ENCODE measurements at places on chromosomes 7 and 10.
A peak's percentile ranks its signal among the peaks of the same experiment; 100 is the strongest.

DNA sequence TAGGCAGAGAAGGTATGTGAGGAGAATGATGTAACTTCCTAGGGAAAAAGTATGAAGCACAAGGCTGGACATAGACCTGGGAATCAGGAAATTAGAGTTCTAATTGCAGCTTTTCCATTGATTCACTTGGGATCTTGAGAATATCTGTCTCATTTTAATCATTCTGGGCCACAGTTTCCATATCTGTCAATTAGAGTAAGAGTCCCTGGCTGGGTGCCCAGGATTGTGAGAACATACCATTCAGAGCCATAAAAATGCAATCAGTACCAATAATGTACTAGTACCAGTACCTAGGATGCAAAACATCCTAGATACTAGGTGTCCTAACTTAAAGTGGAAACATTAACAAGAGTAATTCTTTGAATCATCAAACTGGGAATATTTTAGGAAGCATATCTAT lies 29.6 kb downstream of the CAV1 start:
- DNase-seq: no peak

DNA sequence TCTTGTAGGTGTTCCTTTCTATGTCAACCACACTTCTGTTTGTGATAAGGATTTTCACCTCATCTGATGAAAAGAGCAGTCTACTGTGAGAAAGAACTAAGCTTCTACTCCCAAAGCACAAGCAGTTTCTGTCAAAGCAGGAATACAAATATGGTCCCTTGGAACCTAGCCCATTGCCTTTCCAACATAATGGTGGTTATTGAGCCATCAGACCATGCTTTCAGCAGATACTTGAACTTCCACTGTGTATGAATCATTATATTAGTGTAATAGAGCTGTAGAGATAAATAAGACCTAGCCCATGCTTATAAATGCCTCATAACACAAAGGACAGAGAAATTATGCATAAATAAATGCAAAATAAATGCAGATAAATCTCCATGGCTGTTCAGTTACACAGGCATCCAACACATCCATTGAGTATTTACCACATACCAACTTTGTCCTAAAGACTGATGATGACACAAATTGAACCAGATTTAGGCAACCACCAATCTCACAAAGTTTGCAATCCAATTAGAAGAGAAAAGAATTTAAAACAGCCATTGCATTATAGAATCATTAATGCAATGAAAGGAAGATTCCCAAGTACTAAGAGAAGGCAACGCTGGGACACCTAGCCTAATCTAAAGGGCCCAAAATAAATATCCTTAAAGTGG lies 729.4 kb upstream of the C7orf33 start:
- no peak for DNase-seq

- DNase-seq: no peak
These were observed 812 bp downstream of the PROSER2 start for GRCh38 chr10:11823989-11824346.

DNA sequence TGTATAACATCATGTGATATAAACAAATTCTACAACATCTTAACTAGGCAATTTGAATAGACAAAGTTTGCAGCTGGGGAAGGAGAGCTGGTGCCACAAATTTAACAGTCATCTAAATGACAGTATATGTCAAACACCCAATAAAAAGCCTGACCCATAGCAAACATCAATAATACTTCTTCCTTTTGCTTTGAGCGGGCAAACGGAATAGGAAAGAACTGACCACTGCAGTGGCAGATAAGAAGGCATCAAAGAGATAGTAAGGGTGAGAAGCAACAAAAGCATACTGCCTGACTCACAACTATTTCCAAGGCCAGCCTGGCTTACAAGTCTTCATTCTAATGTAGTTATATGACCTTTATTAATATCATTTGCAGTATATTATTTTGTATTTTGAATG lies 99.9 kb downstream of the LRRN3 start:
- DNase-seq: no peak

DNA sequence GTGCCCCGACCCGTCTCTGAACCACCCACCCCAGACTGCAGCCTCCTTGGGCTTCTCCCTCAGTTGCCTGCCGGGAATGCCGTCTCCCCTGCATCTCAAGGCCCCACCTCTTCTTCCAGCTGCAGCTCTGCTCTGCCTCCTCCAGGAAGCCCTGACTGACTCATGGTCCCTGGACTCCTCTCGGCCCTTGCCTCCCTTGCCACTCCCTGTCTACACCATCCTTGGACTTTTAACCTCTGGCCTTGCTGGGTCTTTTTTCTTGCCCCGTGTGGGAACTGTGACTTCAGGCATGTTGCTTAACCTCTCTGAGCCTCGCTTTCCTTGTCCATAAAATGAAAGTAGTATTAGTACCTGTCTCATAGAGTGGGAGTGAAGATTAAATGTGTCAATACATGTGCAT lies 56.3 kb downstream of the C10orf105 start:
- no peak for DNase-seq

- no peak for DNase-seq
These were observed 818.8 kb downstream of the GATA3 start for GRCh38 chr10:8873310-8873709.

DNA sequence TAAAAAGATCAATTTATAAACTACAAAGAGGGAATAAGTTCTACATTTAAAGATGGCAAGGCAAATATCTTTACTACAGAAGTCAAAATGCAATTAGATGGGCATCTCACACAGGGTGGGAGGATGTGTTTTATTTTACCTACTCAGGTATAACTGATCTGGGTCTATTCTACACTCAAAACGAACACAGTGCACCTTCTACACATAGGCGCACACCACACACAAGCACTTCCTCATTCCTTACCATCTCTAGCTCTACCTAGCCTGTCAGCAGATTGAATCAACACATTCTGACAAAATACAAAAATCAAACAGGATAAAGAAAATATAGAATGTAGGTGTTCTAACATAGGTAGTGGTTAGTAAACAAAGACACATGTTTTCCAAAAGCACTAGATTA lies 64.8 kb downstream of the SGCE start:
- no peak for DNase-seq

DNA sequence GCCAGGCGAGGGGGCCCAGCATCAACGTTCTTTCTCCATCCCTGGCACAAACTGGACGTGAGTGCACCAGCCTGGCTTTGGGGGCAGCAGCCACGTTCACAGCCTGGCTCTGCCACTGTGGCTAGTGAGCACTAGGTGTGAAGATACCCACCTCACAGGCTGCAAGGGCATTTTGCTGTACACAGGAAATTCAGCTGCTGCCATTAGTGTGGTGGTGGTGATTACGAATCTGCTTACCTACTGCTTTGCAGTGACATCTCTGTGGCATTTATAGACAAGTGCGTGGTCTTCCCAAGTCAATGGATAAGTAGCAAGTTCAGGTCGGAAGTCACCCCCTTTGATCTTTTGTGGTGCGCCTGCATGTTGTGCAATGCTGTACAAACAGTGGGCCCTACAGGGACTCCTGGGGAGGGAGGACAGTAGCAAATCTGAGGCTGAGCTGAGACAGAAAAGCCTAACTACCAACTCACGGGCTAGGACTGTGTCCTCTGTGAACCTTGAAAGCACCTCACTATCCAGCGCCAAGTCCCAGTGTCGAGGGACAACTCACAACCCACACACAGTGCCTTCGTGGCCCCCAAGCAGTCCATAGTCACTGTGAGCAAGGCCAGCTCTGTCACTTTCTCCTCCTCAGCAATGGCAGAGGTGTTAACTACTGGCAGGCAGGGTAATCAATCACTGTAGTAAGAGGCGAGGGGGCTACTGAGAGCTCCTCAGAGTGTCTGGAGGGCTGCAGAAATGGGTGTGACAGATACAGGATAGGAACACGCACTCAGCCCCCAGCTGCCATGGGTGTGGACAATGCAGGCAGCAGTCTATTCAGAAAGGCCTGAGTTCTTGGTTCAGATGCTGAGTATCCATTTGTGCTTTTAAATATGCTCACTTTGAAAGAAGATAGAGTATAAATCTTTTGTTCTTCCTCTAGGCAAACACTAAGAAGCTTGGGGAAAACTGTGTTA lies 17.0 kb upstream of the MMP21 start:
- no peak for DNase-seq

DNA sequence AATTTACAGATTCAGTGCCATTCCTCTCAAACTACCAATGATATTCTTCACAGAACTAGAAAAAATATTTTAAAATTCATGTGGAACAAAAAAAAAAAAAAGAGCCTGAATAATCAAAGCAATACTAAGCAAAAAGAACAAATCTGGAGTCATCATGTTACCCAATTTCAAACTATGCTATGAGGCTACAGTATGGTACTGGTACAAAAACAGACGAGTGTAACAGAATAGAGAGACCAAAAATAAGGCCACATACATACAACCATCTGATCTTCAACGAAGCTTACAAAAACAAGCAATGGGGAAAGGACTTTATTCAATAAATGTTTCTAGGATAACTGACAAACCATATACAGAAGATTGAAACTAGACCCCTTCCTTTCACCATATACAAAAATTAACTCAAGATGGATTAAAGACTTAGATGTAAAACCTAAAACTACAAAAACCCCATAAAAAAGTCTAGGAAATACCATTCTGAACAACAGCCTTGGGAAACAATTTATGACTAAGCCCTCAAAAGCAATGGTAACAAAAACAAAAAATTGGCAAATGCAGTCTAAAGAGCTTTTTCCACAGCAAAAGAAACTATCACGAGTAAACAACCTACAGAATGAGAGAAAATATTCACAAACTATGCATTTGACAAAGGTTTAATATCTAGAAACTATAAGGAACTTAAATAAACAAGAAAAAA lies 207.7 kb downstream of the PTN start:
- DNase-seq: no peak

- no peak for DNase-seq
These were observed 44.2 kb upstream of the PPP2R2D start for GRCh38 chr10:131856441-131857094.

- DNase-seq: peak; percentile 45
These were observed at the start of gene EVX1 for GRCh38 chr7:27242555-27243339. TSS of gene EVX1 (plus strand) at chr7:27242802. CDS start at chr7:27243031, 229 bp downstream.

GRCh38 chr10:121891103-121891502 lies 36.7 kb downstream of the ATE1 start:
- no peak for DNase-seq

- DNase-seq: no peak
These were observed 121.1 kb downstream of the VWC2 start for GRCh38 chr7:49894543-49894942.

DNA sequence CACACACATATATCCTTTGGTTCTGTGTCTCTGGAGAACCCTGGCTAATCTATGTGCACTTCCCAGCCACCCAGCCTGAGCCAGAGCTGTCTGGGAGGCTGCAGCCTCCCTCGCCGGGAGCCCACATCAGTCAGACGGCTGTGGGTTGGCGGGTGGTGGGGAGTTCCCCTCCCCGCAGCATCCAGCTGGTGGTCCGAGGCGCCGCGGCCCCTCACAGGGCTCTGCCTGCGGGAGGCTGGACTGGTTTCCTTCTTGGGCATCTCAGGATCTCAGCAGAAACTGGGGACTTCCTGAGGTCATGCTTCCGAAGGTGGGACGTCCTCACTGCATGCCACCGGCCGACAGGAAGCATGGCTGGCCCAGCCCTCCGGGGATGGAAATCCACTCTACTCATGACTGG lies 22.0 kb upstream of the PSMG3 start:
- no peak for DNase-seq

DNA sequence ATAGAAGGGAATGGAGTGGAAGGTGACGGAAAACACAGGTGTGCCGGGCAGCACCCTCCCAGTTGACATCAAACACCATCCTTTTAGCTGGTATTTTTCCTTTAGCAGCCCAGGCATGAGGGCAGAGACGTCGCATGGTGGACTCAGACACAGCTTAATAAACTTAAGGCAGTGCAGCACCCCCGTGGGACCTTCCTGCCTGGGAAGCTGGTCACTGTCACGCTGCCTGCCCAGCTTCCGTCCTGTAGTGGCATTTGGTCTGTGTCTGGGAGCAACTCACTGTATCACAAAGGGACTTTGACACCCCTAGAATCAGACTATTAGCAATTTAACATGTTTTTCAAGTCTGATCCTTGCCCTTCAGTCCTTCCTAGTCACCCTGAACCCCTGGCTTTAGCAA lies 35.8 kb downstream of the IL15RA start:
- no peak for DNase-seq

DNA sequence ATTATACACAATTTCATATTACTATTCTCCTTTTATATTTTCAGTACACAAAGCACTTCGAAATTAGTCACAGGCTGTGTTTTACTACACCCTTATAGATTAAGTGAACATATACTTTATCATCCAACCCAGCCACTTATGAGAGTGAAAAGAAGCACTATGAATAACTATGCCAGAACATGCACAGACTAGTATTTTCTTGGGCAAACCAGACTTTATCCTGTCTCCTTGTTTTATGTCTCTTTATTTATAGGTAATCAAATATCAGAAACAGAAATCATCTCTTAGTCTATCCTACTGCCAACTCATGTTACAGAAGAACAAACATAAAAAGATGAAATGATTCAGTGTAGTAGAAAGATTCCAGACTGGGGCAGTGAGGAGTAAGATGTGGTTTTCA lies 171.8 kb downstream of the GRM3 start:
- DNase-seq: no peak

GRCh38 chr7:129012641-129013040 lies 42.3 kb downstream of the TNPO3 start:
- DNase-seq: no peak

DNA sequence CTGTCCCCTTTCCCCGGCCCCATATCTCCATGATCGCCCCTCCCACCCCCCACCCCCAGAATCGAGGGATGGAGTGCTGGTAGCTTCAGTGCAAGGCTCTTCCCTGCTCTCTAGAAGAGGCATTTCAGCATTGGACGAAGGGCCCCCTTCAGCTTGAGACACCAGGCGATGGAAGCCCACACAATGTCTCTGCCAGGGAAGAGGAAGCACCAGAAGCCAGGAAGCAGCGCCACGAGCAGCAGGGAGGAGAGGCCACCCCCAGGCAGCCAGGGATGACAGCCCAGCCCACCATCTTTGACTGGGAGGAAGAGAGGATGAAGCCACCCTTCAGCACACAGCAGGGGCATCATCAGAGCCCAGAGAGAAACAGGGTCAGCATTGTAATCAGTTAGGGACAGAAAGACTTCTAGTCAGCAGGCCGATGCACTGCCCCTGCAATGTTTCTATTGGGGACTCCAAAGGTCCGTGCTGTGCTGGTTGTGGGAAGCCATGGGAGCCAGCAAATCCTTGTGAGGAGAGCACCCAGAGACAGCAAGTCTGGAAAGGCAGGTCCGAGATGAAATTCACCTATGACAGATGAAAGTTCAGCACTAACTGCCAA lies 15.7 kb downstream of the TMEM72 start:
- DNase-seq: no peak

GRCh38 chr7:47818796-47819606 lies 129.3 kb downstream of the PKD1L1 start:
- DNase-seq: peak; percentile 55

GRCh38 chr10:24444337-24444736 lies 235.4 kb downstream of the KIAA1217 start:
- peak; percentile 58 for DNase-seq

All from activated CD4-positive, alpha-beta T cell treated with anti-CD3 and anti-CD28 coated beads, Interleukin-2, amount 50 U/mL, for 16 hours (primary cell).